CD14-positive monocyte (primary cell): ENCODE measurements at places on chromosomes 7 and 10. TPM values are rescaled to one million over a fixed set of nuclear protein-coding genes. Genes with fewer than 3 reads are reported as not detected.

Gene UTF1
- polyA plus RNA-seq, result 0.23 and 0.24 TPM in 2 replicates

Gene HOXA1
- not detected for polyA plus RNA-seq

Gene AUTS2
- 0.08 TPM for polyA plus RNA-seq

Gene IFIT1B
- not detected in 2 replicates for polyA plus RNA-seq

Gene NODAL
- polyA plus RNA-seq, result not detected

Gene SUFU
- 7.8 and 10.0 TPM in 2 replicates for polyA plus RNA-seq

Gene HOXA9
- 1.2 and 2.3 TPM in 2 replicates for polyA plus RNA-seq

Gene ATRNL1
- not detected for polyA plus RNA-seq

Gene KCNIP2
- 0.65 and 2.1 TPM in 2 replicates for polyA plus RNA-seq

GRCh38 chr10:131944412-131944811 is 37.3 kb downstream of the BNIP3 start:
- H3K4me1 ChIP-seq, result no peaks in the 10 kb centered on the region
- H3K27me3 ChIP-seq, result no peaks in the 10 kb centered on the region
- H3K36me3 ChIP-seq, result peaks cover 86% of the 10 kb centered on the region
- H3K4me3 ChIP-seq, result no peak overlapping the region
- no peak for DNase-seq

DNA sequence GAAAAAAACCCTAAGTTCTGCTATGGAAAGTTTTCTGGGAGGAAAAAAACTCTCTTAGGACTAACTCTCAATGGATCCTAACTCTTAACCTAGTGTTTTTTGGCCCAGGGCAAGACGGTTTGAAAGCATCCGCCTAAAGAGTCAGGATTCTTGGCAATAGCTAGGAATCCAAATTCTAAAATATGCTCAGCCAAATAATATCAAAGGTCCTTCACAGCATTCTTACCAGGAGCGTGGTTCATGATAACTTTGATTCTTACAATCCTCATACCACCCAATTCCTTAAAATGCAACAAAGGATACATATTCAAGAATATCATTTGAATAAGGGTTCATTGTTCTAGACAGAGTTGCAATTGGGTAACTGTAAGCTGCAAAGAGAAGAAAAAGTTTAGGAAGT is 21.3 kb downstream of the CPA1 start:
- no peak for DNase-seq
- H3K36me3 ChIP-seq, result peaks cover 3% of the 10 kb centered on the region
- H3K27ac ChIP-seq, result no peak overlapping the region
- peaks cover 11% of the 10 kb centered on the region for H3K4me1 ChIP-seq
- no peak overlapping the region for H3K4me3 ChIP-seq

DNA sequence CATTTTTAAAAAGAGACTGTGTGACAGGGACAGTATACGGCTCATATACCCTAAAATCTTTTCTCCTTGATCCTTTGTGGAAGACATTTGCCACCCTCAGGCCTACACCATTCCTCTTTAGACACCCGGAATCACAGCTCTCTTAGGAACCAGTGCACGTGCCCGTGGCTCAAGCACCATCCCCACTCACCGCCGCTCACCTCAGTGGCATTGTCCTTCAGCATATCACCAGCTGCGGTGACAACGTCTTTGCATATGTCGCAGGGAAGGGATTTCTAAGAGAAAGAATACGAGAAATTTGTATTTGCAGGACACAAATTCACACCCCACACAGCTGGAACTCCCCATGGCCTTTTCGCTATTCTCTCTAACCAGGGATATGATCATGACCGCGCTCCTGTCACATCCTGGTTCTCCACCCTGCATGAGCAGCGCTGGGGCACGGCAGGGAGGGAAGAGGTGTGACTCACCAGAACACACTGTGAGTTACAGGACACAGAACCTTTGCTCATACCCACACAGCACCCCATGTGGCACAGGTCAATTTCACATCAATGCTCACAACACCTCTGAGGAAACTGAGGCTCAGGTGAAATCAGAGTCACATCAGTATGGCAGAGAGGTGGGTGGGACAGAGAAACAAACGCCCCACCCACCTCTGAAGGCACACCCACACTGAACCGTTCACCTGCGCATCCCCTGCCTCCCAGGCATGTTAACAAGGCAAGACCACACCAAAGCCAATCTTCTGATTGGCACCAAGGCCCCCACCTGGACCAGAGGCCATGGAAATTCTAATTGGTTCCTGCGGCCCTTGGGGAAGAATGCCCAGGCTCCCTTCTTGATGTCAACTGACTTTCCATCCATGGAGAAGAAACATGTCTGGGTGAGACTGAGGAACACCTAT is 19.2 kb downstream of the PSAP start:
- peaks cover 84% of the 10 kb centered on the region for H3K36me3 ChIP-seq
- no peaks in the 10 kb centered on the region for H3K27me3 ChIP-seq
- H3K4me3 ChIP-seq, result no peak overlapping the region

DNA sequence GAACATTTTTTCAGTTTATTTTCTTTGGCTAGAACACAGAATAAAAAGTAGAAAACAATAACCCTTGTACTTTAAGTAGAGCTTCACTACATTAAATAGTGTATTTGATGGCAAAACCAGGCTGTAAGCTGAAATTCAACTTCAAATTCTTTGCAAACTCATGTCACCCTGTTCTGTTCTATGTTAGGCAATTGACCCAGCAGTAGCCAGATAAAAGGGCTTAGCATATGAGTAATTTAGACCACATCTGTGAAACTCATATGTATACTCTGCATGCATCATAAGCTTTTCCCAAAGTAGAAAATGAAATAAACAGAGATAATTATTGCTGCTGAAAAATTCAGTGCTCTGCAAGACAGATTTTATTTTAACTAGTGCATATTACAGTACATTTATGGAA is 150.2 kb downstream of the GNAI1 start:
- no peaks in the 10 kb centered on the region for H3K36me3 ChIP-seq
- DNase-seq, result no peak
- H3K4me3 ChIP-seq, result no peak overlapping the region
- H3K27me3 ChIP-seq, result no peaks in the 10 kb centered on the region

- H3K27me3 ChIP-seq, result no peaks in the 10 kb centered on the region
- no peak overlapping the region for H3K27ac ChIP-seq
- no peak overlapping the region for H3K4me3 ChIP-seq
- H3K36me3 ChIP-seq, result no peaks in the 10 kb centered on the region
- DNase-seq, result no peak
Measured at GRCh38 chr10:111944331-111944730, 239.2 kb downstream of the GPAM start.

DNA sequence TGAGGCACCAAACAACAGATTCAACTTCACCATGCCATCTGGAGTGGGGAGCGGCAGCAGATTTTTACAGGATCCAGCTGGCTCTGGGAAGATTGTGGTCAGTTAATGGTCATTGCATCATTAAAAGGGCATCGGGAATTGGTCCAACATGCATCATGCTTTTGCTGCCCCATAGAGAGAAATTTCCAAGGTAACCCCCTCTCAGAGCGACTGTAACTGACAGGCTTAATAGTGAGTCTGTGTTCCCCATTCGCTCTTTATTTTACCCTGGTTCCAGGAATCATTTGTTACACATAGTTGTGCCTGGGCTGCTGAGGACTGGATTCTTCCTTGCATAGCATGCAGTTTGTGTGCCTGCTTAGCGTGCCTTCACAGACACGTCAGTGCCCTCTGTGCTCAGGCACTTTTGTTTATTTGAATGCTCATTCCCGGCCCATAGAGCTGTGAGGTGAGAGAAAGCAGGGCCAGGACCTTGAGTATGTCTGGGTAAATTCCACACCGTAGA is 49.9 kb downstream of the CDHR3 start:
- H3K27ac ChIP-seq, result no peak overlapping the region
- H3K4me1 ChIP-seq, result no peaks in the 10 kb centered on the region
- peaks cover 4% of the 10 kb centered on the region for H3K27me3 ChIP-seq

GRCh38 chr7:1665549-1666316 is 4.3 kb upstream of the ELFN1 start:
- no peak for DNase-seq
- no peak overlapping the region for H3K27ac ChIP-seq
- H3K4me1 ChIP-seq, result peaks cover 26% of the 10 kb centered on the region
- peaks cover 75% of the 10 kb centered on the region for H3K27me3 ChIP-seq
- no peaks in the 10 kb centered on the region for H3K36me3 ChIP-seq

DNA sequence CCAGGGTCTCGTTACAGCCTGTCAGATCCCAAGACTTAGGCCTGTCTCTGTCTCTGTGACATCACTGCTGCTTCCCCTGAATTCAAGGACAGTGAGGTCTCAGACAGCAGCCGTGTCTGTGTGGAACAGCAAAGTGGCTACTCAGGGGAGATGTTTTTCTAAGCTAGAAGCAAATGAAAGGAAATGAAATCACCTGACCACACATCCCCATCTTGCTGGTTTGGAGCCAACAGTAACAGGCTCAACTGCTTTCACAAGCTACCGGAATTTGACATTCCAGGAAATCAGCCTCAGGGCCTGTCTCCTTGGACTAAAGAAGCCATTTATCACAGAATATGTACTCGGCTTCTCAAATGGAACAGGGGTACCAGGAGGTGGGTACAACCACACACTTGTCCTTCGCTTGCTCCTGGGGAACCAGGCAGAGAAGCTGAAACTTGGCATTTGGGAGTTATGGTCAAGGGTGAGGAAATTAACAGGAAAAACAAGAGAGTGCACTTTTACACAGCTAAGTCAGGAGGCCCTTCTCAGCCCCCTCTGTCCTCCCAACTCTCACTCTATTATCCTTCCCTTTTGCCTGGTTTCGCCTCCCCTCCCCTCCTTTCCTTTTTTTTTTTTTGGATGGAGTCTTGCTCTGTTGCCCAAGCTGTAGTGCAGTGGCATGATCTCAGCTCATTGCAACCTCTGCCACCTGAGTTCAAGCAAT is 73.2 kb downstream of the SPDYE5 start:
- peak overlapping the region; percentile 75 for H3K27ac ChIP-seq
- H3K4me1 ChIP-seq, result peaks cover 25% of the 10 kb centered on the region
- H3K36me3 ChIP-seq, result peaks cover 31% of the 10 kb centered on the region
- peak; percentile 15 for DNase-seq
- H3K27me3 ChIP-seq, result no peaks in the 10 kb centered on the region

DNA sequence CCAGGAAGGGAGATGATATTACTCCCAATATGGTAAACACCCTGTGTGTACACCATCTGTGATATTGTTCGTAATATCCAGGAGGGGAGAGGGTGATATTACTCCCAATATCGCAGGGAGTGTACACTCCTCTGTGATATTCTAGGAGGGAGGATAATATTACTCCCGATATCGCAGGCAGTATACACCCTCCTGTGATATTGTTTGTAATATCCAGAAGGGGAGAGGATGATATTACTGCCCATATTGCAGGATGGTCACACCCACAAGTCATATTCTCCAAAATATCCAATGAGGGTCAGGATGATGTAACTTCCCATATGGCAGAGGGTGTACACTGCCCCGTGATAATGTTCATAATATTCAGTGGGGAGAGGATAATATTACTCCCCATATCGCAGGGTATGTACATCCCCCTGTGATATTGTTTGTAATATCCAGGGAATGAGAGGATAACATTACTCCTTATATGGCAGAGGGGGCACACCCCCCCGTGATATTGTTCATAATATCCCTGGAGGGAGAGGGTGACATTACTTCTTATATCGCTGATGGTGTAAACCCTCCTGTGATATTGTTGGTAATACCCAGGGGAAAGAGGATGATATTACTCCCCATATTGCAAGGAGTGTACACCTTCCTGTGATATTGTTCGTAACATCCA is 17.1 kb downstream of the AZGP1 start:
- DNase-seq, result no peak
- no peak overlapping the region for H3K4me3 ChIP-seq
- no peak overlapping the region for H3K27ac ChIP-seq
- H3K27me3 ChIP-seq, result peaks cover 30% of the 10 kb centered on the region
- no peaks in the 10 kb centered on the region for H3K36me3 ChIP-seq

GRCh38 chr7:72057231-72057630 is 354.9 kb downstream of the CALN1 start:
- no peak overlapping the region for H3K27ac ChIP-seq
- H3K4me1 ChIP-seq, result peaks cover 43% of the 10 kb centered on the region
- H3K4me3 ChIP-seq, result no peak overlapping the region
- DNase-seq, result no peak

DNA sequence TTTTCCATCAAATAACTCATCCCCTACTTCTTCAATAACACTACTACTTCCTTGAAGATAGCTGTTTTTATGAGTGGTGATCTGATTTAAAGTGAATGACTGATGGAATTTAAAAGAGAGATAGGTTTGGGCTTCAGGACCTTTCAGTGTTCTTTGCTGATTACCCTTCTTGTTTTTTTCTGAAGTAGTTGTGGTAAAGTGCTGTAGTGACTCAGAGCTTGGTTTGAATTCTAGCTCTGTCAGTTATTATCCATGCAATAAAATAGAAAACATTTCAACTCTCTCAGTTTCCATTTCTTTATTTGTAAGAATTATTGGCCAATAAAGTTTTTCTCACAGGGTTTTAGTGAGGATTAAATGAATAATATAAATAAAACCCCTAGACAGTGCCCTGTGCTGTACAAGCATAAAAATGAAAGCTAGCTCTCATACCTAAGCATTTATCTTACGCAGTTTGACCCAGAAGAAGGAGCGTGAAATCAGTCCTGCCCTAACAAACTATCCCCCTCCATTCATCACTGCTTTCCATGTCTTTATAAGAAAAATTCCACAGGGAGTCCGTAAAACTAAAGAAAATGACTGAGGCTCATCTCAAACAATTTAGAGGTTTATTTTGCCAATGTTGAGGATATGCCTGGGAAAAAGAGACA is 25.1 kb upstream of the AKAP9 start:
- no peaks in the 10 kb centered on the region for H3K27me3 ChIP-seq
- H3K36me3 ChIP-seq, result no peaks in the 10 kb centered on the region
- DNase-seq, result no peak
- no peaks in the 10 kb centered on the region for H3K4me1 ChIP-seq
- no peak overlapping the region for H3K27ac ChIP-seq
- no peak overlapping the region for H3K4me3 ChIP-seq

DNA sequence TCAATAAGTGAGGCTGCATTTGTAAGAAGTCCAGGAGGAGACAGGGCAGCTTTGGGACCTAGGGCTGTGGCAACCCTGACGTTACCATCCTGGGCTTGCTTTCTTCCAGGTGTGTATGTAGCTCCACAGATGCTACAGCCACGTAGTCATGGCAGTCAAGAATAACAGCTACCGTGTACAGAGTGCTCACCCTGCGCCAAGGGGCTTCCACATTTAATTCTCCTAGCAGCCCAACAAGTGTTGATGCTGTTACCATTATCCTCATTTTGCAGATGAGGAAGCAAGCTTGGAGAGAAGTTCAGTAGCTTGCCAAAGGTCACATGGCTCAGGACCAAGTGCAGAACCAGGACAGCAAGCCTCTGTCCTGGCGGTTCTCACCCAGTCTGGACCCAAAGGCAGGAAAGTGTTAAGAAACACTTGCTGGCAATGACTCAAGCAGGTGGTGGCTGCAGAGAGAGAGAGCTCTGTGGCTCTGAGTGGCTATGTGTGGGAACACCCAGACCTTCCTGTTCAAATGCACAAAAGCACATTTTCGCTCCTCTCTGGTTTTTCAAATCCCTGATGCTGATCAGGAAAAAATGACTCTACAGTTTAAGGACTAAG is 89.8 kb downstream of the CREM start:
- no peak overlapping the region for H3K27ac ChIP-seq
- no peaks in the 10 kb centered on the region for H3K36me3 ChIP-seq
- peak; percentile 38 for DNase-seq
